ENCODE measurements at places on chromosomes 13 and 19. TPM values are rescaled to one million over a fixed set of nuclear protein-coding genes. Genes with fewer than 3 reads are reported as not detected.

- H3K4me3 ChIP-seq = no peak overlapping the region
- H3K27ac ChIP-seq = no peak overlapping the region
- no peaks in the 10 kb centered on the region for H3K4me1 ChIP-seq
- no peaks in the 10 kb centered on the region for H3K27me3 ChIP-seq
These were observed 11.5 kb upstream of the CCDC97 start for GRCh38 chr19:41298348-41298964.

DNA sequence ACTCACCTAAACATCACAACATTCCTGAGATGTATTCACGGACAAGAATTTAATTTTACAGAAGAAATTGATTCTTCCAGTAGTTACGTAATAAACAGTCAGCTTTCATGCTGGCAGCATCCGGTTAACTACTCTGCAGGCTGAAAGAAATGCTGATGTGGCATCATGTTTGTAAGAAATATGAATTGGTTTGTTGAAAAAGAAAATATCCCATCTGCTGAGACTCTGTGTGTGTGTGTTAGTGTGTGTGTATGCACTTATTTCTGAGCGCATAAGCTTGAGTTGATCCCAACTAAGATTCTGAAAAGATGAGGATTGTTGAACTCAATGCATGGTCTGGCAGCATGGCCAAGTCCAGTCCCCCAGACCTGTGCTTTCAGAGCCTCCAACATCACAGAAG lies 74.3 kb upstream of the FAM216B start:
- H3K27me3 ChIP-seq = no peaks in the 10 kb centered on the region
- no peaks in the 10 kb centered on the region for H3K4me1 ChIP-seq
- H3K4me3 ChIP-seq = no peak overlapping the region
- H3K36me3 ChIP-seq = no peaks in the 10 kb centered on the region
- no peak overlapping the region for H3K27ac ChIP-seq

DNA sequence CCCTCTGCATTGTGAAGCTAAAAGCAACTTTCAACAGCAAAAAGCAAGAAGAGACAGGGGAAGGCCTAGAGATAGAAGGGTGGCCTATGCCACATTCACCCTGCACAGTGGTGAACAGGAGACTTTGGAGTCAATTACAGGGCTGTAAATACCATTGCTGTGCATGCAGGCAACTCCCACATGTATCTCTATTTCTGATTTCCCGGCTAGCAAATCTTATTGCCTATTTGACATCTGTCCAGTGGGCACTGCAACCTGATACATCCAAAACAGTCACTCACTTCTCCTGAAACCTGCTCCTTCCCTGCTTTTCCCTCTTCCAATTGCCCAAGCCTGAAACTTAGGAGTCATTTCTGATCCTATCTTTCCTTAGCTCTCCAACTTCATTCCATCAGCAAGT lies 13.4 kb downstream of the RUBCNL start:
- no peaks in the 10 kb centered on the region for H3K27me3 ChIP-seq
- H3K4me3 ChIP-seq = no peak overlapping the region
- peaks cover 6% of the 10 kb centered on the region for H3K4me1 ChIP-seq
- H3K36me3 ChIP-seq = no peaks in the 10 kb centered on the region
- no peak for DNase-seq

DNA sequence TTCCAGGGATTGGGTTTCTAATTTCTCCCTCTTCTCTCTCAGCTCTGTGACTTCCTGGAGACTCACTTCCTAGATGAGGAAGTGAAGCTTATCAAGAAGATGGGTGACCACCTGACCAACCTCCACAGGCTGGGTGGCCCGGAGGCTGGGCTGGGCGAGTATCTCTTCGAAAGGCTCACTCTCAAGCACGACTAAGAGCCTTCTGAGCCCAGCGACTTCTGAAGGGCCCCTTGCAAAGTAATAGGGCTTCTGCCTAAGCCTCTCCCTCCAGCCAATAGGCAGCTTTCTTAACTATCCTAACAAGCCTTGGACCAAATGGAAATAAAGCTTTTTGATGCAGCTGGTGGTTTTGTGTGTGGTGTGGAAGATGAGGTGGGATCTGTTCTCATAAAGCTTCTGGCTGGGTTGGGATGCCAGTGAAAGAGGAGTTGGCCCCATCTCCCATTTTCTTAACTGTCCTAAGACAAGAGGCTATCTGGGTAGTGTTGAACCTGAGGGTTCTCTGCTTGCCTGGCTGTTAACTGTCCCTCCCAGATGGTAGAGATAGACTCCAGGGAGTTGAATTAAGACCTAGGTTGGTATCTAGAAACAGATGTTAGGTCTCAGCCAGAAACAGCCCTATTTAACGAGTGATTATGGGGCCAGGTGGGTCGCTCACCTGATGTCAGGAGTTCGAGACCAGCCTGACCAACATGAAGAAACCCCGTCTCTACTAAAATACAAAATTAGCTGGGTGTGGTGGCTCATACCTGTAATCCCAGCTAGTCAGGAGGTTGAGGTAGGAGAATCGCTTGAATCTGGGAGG lies 1.6 kb downstream of the FTL start:
- peaks cover 25% of the 10 kb centered on the region for H3K4me1 ChIP-seq
- no peaks in the 10 kb centered on the region for H3K27me3 ChIP-seq
- H3K4me3 ChIP-seq = peak overlapping the region; percentile 82
- H3K27ac ChIP-seq = no peak overlapping the region

The CD209 gene
- total RNA-seq = not detected

- no peak overlapping the region for H3K4me3 ChIP-seq
- H3K4me1 ChIP-seq = no peaks in the 10 kb centered on the region
- DNase-seq = no peak
- H3K27me3 ChIP-seq = no peaks in the 10 kb centered on the region
- H3K36me3 ChIP-seq = no peaks in the 10 kb centered on the region
These were observed 14.5 kb downstream of the MED25 start for GRCh38 chr19:49832556-49832955.

The WDR18 gene
- 156 TPM for total RNA-seq

The UHRF1 gene
- 34.1 TPM for total RNA-seq

The ZNF440 gene
- 25.8 TPM for total RNA-seq

DNA sequence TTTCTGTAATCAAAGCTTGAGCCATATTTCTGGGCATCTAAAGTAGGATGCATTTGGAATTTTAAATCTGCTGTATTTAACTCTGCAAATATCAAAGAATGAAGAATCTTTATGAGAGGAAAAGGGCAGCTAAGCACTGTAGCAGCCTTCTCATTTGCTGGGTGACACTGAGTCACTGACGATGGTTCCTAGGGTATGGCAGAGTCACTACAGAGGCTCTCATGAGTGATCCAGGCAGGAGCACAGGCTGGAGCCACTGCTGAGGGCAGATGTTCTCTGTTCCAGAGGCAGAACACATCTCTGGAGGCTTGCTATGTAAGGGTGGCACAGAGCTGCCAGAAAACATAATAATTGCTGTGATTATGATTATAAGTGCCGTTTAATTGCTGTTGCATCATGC lies 340.7 kb upstream of the HTR2A start:
- H3K27me3 ChIP-seq = no peaks in the 10 kb centered on the region
- H3K4me1 ChIP-seq = no peaks in the 10 kb centered on the region
- H3K36me3 ChIP-seq = no peaks in the 10 kb centered on the region
- H3K27ac ChIP-seq = no peak overlapping the region

DNA sequence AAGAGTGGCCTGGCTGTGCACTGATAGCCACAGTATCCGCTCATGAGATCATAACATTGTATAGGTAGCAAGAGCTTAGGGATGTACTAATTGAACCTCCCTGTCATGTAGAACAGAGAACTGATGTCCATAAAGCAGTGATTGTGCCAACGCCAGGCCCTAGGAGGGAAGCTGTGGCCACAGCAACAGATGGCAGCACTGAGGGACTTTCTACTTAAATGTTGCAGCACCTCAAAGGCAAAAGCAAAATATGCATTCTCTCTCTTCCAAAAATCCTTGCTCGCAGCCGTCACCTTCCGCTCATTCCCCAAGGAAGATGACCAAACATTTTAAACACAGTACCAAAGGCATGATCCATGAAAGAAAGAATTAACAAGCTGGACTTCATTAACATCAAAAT lies 32.3 kb downstream of the COL4A1 start:
- H3K27ac ChIP-seq = no peak overlapping the region
- no peaks in the 10 kb centered on the region for H3K36me3 ChIP-seq
- no peak overlapping the region for H3K4me3 ChIP-seq

- H3K4me1 ChIP-seq = no peaks in the 10 kb centered on the region
- DNase-seq = no peak
- peaks cover 20% of the 10 kb centered on the region for H3K36me3 ChIP-seq
- no peak overlapping the region for H3K27ac ChIP-seq
These were observed 18.8 kb upstream of the ZNF607 start for GRCh38 chr19:37738371-37738770.

DNA sequence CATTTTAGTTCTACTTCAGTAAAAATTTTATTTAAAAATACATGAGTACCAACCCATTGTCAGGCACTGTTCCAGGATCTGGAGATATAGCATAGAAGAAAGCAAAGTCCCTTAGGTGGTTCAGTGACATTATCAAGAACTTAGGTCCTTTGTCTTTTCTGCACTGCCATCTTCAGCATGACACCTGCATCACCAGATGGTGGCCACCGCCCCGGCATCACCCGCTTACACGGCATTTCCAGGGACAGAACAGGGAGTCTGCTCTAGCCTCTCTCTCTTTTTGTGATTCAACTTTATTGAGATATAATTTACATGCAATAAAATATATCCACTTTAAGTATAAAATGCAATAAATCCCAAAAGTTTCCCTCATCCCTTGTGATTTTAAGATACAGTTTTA lies 23.5 kb downstream of the DYRK1B start:
- no peaks in the 10 kb centered on the region for H3K36me3 ChIP-seq
- no peaks in the 10 kb centered on the region for H3K4me1 ChIP-seq
- no peak overlapping the region for H3K27ac ChIP-seq
- no peak overlapping the region for H3K4me3 ChIP-seq

DNA sequence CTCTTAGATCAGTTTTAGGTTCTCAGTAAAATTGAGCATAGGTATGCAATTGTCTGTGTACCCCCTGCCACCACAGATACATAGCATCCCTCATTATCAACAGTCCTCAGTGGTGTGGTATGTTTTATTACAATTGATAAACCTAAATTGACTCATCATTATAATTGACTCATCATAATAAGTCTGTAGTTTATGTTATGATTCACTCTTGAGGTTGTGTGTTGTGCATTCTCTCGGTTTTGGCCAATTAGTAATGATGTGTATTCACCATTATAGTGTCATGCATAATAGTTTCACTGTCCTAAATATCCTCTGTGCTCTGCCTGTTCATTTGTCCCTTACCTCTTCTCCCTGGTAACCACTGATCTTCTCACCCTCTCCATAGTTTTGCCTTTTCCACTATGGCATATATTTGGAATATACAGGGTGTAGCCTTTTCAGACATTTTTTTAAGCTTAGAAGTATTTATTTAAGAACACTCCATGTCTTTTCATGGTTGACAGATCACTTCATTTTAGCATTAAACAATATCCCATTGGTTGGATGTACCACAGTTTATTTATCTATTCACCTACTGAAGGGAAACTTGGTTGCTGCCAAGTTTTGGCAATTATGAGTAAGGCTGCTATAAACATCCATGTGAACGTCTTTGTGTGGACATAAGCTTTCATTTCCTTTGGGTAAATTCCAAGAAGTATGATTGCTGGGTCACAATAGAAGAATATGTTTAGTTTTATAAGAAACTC lies 1620.6 kb upstream of the MIR17HG start:
- H3K27ac ChIP-seq = no peak overlapping the region
- no peak overlapping the region for H3K4me3 ChIP-seq
- no peaks in the 10 kb centered on the region for H3K36me3 ChIP-seq
- H3K27me3 ChIP-seq = no peaks in the 10 kb centered on the region

The SIAH3 gene
- total RNA-seq = not detected
